Heart left ventricle (tissue), 16 donors: ENCODE measurements at places on chromosomes 2 and 18.

DNA sequence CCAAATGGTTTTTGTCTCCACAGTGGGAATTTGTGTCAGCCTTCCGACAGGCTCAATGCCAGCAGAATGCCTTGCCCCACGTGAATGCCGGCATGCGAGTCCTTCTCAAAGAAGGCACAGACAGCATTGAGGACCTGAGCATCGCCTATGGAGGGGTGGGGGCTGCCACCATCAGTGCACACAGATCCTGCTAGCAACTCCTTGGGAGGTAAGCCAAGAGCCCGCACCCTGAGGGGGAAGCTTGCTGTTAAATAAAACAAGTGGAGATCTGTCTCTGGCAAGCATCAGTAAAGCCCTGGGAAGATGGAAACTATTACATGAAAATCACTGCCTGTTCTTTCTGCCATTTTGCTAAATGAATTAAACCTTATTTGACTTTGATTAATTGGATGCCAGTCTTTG lies 67.5 kb upstream of the BZW1 start:
- no peaks in the 10 kb centered on the region for H3K27me3 ChIP-seq
- peaks cover 6% of the 10 kb centered on the region for H3K4me1 ChIP-seq
- H3K4me3 ChIP-seq, result no peak overlapping the region
- no peaks in the 10 kb centered on the region for H3K36me3 ChIP-seq
- H3K27ac ChIP-seq, result no peak overlapping the region

DNA sequence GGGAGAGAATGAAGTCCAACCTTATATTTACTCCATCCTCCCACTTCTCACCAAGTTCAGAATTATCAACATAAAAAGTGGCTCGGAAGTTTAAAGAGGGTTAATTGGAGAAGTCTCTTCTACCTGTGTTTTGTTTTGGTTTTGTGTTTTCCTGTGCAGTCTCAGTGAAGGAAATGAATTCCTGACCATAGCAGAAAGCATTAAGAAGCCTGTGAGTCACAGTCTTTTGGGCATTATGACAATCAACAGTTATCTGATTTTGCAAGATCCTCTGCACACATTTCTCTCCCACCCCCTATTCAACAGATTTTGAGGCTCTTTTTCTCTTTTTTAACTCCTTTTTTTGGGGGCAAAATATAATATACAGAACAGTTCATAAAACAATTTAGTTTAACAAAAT lies 8.6 kb upstream of the RPL37A start:
- H3K27me3 ChIP-seq, result no peaks in the 10 kb centered on the region
- H3K36me3 ChIP-seq, result no peaks in the 10 kb centered on the region
- no peak overlapping the region for H3K4me3 ChIP-seq
- no peak for DNase-seq
- H3K27ac ChIP-seq, result no peak overlapping the region
- H3K4me1 ChIP-seq, result no peaks in the 10 kb centered on the region

GRCh38 chr2:144374163-144374661 lies 145.7 kb downstream of the ZEB2 start:
- H3K27me3 ChIP-seq, result no peaks in the 10 kb centered on the region

GRCh38 chr18:61727241-61728193 lies 165.3 kb downstream of the RNF152 start:
- H3K4me3 ChIP-seq, result no peak overlapping the region
- no peaks in the 10 kb centered on the region for H3K27me3 ChIP-seq
- DNase-seq, result no peak
- peaks cover 5% of the 10 kb centered on the region for H3K4me1 ChIP-seq
- no peak overlapping the region for H3K27ac ChIP-seq
- no peaks in the 10 kb centered on the region for H3K36me3 ChIP-seq

- no peaks in the 10 kb centered on the region for H3K36me3 ChIP-seq
- peaks cover 25% of the 10 kb centered on the region for H3K4me1 ChIP-seq
- H3K27ac ChIP-seq, result peak overlapping the region; percentile 86
- no peak overlapping the region for H3K4me3 ChIP-seq
- no peak for DNase-seq
- no peaks in the 10 kb centered on the region for H3K27me3 ChIP-seq
These were observed 71.6 kb upstream of the SPTBN1 start for GRCh38 chr2:54384301-54385203.

- no peaks in the 10 kb centered on the region for H3K4me1 ChIP-seq
- H3K27ac ChIP-seq, result no peak overlapping the region
- no peaks in the 10 kb centered on the region for H3K36me3 ChIP-seq
These were observed 271.6 kb downstream of the TDRD15 start for GRCh38 chr2:21395366-21395765.

DNA sequence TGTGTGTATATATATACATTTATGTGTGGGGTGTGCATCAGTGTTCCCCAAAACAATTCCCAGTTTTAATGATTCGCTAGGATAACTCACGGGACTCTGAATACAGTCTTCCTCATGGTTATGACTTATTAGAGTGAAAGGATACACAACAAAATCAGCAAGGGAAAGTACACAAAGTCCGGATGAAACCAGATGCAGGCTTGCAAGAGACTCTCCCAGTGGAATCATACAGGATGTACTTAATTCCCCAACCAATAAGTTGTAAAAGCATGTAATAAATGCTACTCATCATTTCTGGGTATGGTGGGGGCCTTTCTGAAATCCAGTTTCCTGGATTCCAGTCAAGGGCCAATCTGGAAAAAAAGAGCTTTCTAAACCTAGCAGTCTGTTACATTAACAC lies 654.1 kb upstream of the SYT4 start:
- peak overlapping the region; percentile 21 for H3K27ac ChIP-seq
- no peak overlapping the region for H3K4me3 ChIP-seq
- DNase-seq, result no peak
- no peaks in the 10 kb centered on the region for H3K36me3 ChIP-seq
- no peaks in the 10 kb centered on the region for H3K4me1 ChIP-seq

DNA sequence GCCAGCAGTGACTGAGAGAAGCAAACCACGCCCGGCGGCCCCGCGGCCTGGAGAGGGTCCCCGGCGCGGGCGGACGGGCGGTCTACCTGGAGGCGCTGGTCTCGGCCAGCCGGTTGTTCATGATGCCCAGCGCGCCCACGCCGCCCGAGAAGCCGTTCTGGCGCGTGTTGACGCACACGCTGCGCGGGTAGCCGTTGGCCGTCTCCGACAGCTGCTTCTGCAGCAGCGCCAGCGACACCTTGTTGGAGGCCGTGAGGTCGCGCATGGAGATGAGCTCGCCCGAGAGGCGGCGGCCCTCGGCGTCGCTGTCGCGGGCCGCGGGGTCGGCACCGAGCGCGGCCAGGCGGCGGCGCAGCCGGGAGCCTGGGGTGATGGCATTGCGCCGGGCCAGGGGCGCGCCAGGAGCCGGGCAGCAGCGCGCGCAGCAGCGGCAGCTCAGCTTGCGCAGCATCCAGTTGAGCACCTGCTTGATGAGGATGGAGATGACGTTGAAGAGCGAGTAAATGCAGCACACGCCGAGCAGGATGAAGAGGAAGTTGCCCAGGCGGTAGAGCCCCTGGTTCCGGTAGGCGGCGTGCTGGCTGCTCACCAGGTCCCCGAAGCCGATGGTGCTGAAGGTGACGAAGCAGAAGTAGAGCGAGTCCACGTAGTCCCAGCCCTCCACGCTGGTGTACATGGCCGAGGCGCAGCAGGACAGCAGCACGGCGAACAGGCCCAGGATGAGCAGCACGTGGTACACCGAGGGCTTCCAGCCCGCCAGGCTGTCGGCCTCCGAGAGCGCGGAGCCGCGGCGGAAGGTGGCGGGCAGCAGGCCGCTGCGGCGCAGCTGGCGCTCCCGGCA lies 118.1 kb downstream of the MSH2 start:
- H3K4me3 ChIP-seq, result peak overlapping the region; percentile 16
- no peak overlapping the region for H3K27ac ChIP-seq
- H3K4me1 ChIP-seq, result peaks cover 5% of the 10 kb centered on the region
- no peaks in the 10 kb centered on the region for H3K36me3 ChIP-seq
- peaks cover 13% of the 10 kb centered on the region for H3K27me3 ChIP-seq

DNA sequence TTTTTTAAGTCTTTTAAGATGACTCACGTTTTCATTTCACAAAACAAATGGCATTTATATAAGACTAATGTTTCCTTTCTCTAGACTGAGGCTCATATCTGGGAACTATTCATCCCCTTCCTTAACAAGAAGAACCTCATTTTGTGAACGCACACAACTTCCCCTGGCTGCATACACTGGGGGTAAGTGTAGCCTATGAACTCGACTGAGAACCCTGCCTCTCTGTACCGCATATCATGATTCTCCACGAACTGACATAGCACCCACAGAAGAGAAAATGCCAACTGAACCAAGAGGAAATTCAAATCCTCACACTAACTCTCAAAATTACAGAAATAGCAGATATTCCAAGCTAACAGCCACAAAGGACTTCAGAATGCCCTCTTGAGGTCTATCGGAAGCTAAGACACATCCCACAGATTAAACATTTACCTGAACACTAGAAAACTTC lies 236.7 kb downstream of the TCF4 start:
- no peak for DNase-seq
- peaks cover 26% of the 10 kb centered on the region for H3K4me1 ChIP-seq
- H3K36me3 ChIP-seq, result peaks cover 7% of the 10 kb centered on the region
- H3K27ac ChIP-seq, result no peak overlapping the region

DNA sequence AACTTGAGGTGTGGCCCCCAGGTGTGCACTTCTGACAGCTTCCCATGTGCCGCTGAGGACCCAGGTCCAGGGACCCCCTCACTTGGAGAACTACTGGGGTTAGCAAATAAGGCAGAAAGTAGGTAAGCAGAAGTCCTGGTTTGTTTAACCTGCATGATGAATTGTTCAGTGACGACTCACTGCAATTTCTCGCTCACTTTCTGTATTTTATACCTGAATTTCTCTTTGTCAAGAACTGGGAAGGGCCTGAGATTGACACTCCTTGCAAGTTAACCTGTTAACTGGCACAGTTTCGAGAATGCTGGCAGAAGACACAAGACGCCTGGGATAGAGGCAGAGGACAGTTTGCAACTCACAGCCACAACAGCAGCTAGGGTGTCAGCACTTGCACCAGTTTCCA lies 164.5 kb upstream of the NCK2 start:
- no peak for DNase-seq
- no peaks in the 10 kb centered on the region for H3K4me1 ChIP-seq
- no peaks in the 10 kb centered on the region for H3K27me3 ChIP-seq
- H3K27ac ChIP-seq, result no peak overlapping the region
- H3K4me3 ChIP-seq, result no peak overlapping the region
- H3K36me3 ChIP-seq, result no peaks in the 10 kb centered on the region

DNA sequence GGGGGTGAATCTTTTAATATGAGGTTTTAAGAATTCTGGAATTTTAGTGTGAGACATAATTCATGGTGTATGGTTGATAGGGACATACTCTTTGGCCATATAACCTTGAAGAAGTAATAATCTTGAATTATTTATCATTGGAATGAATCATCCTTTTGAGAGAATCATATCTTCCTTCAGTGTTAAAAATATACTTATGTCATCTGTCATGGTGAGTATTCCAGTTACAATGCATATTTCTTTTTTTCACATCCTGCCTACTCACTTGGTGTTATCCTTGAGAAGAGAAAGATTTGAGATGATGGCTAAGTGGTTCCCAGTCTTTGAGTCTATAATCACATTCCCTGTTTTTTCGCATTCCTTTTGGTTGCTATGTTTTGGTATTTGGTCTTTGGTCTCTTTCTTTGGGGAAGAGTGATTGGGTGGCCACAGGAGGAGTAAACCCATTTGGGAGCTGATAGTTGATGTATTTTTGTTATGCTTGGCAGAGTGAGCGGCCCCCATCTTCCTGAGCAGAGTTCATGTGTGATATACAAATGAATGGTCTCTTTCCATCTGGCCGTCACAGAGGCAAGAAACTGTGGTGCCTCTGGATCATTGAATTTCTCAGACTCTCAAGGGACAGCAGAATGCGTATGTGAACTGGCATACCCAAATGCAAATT lies 21.6 kb downstream of the ASAP2 start:
- H3K4me1 ChIP-seq, result peaks cover 100% of the 10 kb centered on the region
- H3K4me3 ChIP-seq, result no peak overlapping the region
- no peaks in the 10 kb centered on the region for H3K27me3 ChIP-seq
- DNase-seq, result no peak
- H3K27ac ChIP-seq, result peak overlapping the region; percentile 58

GRCh38 chr2:17228461-17228860 lies 289.8 kb downstream of the RAD51AP2 start:
- H3K4me3 ChIP-seq, result no peak overlapping the region
- H3K27ac ChIP-seq, result no peak overlapping the region
- H3K4me1 ChIP-seq, result no peaks in the 10 kb centered on the region
- no peak for DNase-seq
- H3K27me3 ChIP-seq, result no peaks in the 10 kb centered on the region

GRCh38 chr2:17813010-17813741 lies 3.1 kb upstream of the MSGN1 start:
- H3K36me3 ChIP-seq, result no peaks in the 10 kb centered on the region
- peak overlapping the region; percentile 55 for H3K27ac ChIP-seq
- DNase-seq, result no peak
- peak overlapping the region; percentile 3 for H3K4me3 ChIP-seq
- H3K4me1 ChIP-seq, result peaks cover 7% of the 10 kb centered on the region
- H3K27me3 ChIP-seq, result no peaks in the 10 kb centered on the region

- H3K27ac ChIP-seq, result no peak overlapping the region
- no peak for DNase-seq
- no peak overlapping the region for H3K4me3 ChIP-seq
- H3K27me3 ChIP-seq, result no peaks in the 10 kb centered on the region
- H3K36me3 ChIP-seq, result no peaks in the 10 kb centered on the region
These were observed 112.8 kb downstream of the CDC42EP3 start for GRCh38 chr2:37558623-37559022.

- no peak overlapping the region for H3K4me3 ChIP-seq
- H3K36me3 ChIP-seq, result no peaks in the 10 kb centered on the region
- no peaks in the 10 kb centered on the region for H3K27me3 ChIP-seq
- H3K27ac ChIP-seq, result no peak overlapping the region
These were observed 158.7 kb downstream of the VWC2L start for GRCh38 chr2:214569419-214570035.

DNA sequence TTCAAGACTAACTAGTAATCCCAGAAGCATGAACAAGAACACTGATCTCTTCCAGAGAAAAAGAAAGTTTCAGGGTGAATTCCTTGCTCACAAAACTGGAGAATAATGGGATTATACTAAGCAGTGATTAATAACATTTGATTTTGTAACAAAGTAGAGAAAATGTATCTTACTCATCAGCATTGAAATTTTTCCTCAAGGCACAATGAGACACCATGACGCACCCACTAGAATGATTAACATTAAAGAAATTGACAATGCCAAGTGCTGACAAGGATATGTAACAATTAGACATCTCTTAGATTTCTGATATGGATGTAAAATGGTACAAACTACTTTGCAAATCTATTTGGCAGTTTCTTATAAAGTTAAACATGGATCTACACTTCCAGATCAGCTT lies 101.1 kb upstream of the EPHA4 start:
- H3K4me1 ChIP-seq, result no peaks in the 10 kb centered on the region
- no peaks in the 10 kb centered on the region for H3K27me3 ChIP-seq
- no peak overlapping the region for H3K27ac ChIP-seq
- DNase-seq, result no peak

GRCh38 chr2:11080253-11081115 lies 74.8 kb upstream of the SLC66A3 start:
- H3K4me3 ChIP-seq, result no peak overlapping the region
- no peak for DNase-seq
- H3K27ac ChIP-seq, result no peak overlapping the region
- peaks cover 3% of the 10 kb centered on the region for H3K27me3 ChIP-seq
- H3K4me1 ChIP-seq, result no peaks in the 10 kb centered on the region

GRCh38 chr2:28516950-28517349 lies 21.1 kb downstream of the PLB1 start:
- H3K27ac ChIP-seq, result no peak overlapping the region
- H3K4me1 ChIP-seq, result no peaks in the 10 kb centered on the region
- H3K36me3 ChIP-seq, result no peaks in the 10 kb centered on the region
